Purkinje cell (primary cell): ENCODE measurements at places on chromosomes 2 and 18. TPM values are rescaled to one million over a fixed set of nuclear protein-coding genes. Genes with fewer than 3 reads are reported as not detected.

Gene FHOD3
- 17.2 and 25.6 TPM in 2 replicates for polyA plus RNA-seq

Gene SIX3
- not detected in 2 replicates for polyA plus RNA-seq

Gene SANBR
- 12.2 and 12.5 TPM in 2 replicates for polyA plus RNA-seq

Gene SRSF7
- 71.0 and 124 TPM in 2 replicates for polyA plus RNA-seq

Gene RTP5
- not detected in 2 replicates for polyA plus RNA-seq

Gene RNF125
- polyA plus RNA-seq = 4.7 TPM in 1 of 2 replicates, not detected in the other

Gene KIAA2012
- 0.13 and 0.90 TPM in 2 replicates for polyA plus RNA-seq

Gene OSR1
- not detected in 2 replicates for polyA plus RNA-seq

Gene MSGN1
- polyA plus RNA-seq = not detected in 2 replicates

Gene KCNG3
- 0.15 TPM in 1 of 2 replicates, not detected in the other for polyA plus RNA-seq

Gene HOXD13
- polyA plus RNA-seq = not detected in 2 replicates

Gene C1QL2
- not detected in 2 replicates for polyA plus RNA-seq

Gene SLC30A3
- 6.0 TPM in 1 of 2 replicates, not detected in the other for polyA plus RNA-seq

Gene FAHD2B
- polyA plus RNA-seq = 11.6 and 12.1 TPM in 2 replicates

Gene GPR39
- 2.0 and 3.2 TPM in 2 replicates for polyA plus RNA-seq

Gene ECEL1
- polyA plus RNA-seq = not detected in 2 replicates

Gene DSC1
- polyA plus RNA-seq = 0.07 TPM in 1 of 2 replicates, not detected in the other

Gene CRYGC
- not detected in 2 replicates for polyA plus RNA-seq

Gene TUBA4A
- polyA plus RNA-seq = 297 and 356 TPM in 2 replicates

Gene AQP12A
- polyA plus RNA-seq = not detected in 2 replicates

Gene ALK
- 0.42 and 0.49 TPM in 2 replicates for polyA plus RNA-seq

Gene CABYR
- 5.8 and 7.1 TPM in 2 replicates for polyA plus RNA-seq

Gene LDLRAD4
- polyA plus RNA-seq = 8.9 and 9.1 TPM in 2 replicates

Gene DSC3
- not detected in 2 replicates for polyA plus RNA-seq

Gene MPPE1
- 56.2 and 71.5 TPM in 2 replicates for polyA plus RNA-seq

Gene MYOM1
- polyA plus RNA-seq = 3.7 and 3.9 TPM in 2 replicates

Gene HOXD10
- polyA plus RNA-seq = not detected in 2 replicates

Gene KCNE4
- polyA plus RNA-seq = not detected in 2 replicates

Gene TUBA3D
- 2.8 TPM in 1 of 2 replicates, not detected in the other for polyA plus RNA-seq

Gene C2orf66
- polyA plus RNA-seq = 1.8 TPM in 1 of 2 replicates, not detected in the other

Gene KCNG2
- not detected in 2 replicates for polyA plus RNA-seq

Gene FBLN7
- polyA plus RNA-seq = 6.8 and 8.9 TPM in 2 replicates

Gene RBM44
- 0.35 and 0.52 TPM in 2 replicates for polyA plus RNA-seq

Gene OSBPL6
- 33.5 and 35.2 TPM in 2 replicates for polyA plus RNA-seq

Gene CFAP210
- 5.2 and 5.5 TPM in 2 replicates for polyA plus RNA-seq

Gene ZNF638
- 137 and 172 TPM in 2 replicates for polyA plus RNA-seq

Gene LGALSL
- polyA plus RNA-seq = 27.3 and 28.9 TPM in 2 replicates

Gene ATG16L1
- 5.8 and 6.3 TPM in 2 replicates for polyA plus RNA-seq

Gene COL5A2
- 2.4 TPM in 1 of 2 replicates, not detected in the other for polyA plus RNA-seq

Gene DLGAP1
- 109 and 112 TPM in 2 replicates for polyA plus RNA-seq

Gene B3GNT7
- polyA plus RNA-seq = not detected in 2 replicates

Gene STK36
- polyA plus RNA-seq = 1.7 and 3.4 TPM in 2 replicates

Gene RAB17
- not detected in 2 replicates for polyA plus RNA-seq

Gene LRRTM1
- polyA plus RNA-seq = 1.2 and 1.5 TPM in 2 replicates

Gene VAMP5
- 8.0 and 12.1 TPM in 2 replicates for polyA plus RNA-seq

Gene ALPP
- not detected in 2 replicates for polyA plus RNA-seq

Gene OTOF
- polyA plus RNA-seq = not detected in 2 replicates

Gene HMSD
- 7.1 TPM in 1 of 2 replicates, not detected in the other for polyA plus RNA-seq

Gene SCYGR4
- not detected in 2 replicates for polyA plus RNA-seq

Gene TSHZ1
- 2.0 and 8.0 TPM in 2 replicates for polyA plus RNA-seq

Gene SYT4
- polyA plus RNA-seq = 52.6 and 76.1 TPM in 2 replicates

Gene ANKRD30B
- 2.1 TPM in 1 of 2 replicates, not detected in the other for polyA plus RNA-seq

Gene EFEMP1
- polyA plus RNA-seq = 18.0 and 28.9 TPM in 2 replicates

Gene FBXO15
- 9.5 and 25.9 TPM in 2 replicates for polyA plus RNA-seq

Gene LAMA3
- not detected in 2 replicates for polyA plus RNA-seq

Gene NPHP1
- polyA plus RNA-seq = 6.0 and 13.1 TPM in 2 replicates
